ENCODE measurements at places on chromosomes 6 and 20.

- DNase-seq, result no peak
Observed at GRCh38 chr6:167420858-167421766, 96.2 kb downstream of the TTLL2 start.

GRCh38 chr6:11712760-11713159 is 65.8 kb downstream of the ADTRP start:
- DNase-seq, result peak; percentile 8

DNA sequence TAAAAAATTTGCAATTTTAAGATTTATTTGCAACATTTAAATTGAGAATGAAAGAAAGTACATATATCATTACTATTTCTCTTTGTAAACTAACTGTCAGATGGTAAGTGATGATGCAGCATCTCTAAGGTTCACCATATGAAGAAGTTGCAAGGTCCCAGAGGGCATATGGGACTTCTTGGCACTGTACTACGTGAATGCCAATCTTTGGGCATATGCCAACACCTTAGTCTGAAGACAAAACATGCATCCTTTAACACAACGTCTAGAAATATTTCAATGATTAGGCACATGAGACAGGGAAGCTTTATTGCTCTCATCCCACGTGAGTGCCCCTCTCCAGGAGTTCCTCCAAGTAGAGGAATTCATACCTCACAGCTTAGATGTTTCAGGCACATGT is 66.8 kb downstream of the CDK19 start:
- no peak for DNase-seq

DNA sequence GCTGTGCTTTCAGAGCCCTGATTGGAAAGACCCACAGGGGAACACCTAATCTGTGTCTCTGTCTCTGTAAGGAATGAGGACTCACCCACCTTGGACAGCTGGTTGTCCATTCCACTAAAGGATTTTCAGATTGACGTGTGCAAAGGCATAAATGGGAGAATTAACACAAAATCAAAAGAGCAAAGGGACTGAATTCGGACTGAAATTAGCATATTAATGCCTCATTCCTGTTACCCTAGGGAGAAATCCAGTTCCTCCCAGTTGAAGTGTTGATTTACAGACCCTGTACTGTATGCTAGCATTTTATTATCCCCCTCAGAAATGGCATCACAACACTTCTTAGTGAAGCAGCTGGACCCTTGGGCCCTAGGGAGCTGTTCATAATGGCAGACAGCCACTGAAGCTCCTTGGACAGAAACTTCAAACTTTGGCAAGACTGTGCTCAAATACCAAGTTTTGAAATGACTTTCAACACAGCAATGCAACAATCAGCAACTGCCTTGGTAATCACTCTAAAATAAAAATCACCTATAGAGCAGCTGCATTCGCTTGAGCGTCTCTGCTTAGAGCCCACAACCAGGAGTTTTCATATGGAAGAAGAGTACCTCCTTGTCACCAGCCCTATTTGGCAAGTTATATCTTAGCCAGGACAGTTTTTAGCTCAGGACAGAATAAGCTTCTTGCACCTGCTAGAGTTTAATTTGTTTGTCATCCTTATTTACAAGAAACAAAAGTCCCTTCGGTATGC is 118.1 kb downstream of the TRDN start:
- DNase-seq, result no peak

GRCh38 chr6:88167352-88167937 is 1.3 kb upstream of the CNR1 start:
- no peak for DNase-seq

DNA sequence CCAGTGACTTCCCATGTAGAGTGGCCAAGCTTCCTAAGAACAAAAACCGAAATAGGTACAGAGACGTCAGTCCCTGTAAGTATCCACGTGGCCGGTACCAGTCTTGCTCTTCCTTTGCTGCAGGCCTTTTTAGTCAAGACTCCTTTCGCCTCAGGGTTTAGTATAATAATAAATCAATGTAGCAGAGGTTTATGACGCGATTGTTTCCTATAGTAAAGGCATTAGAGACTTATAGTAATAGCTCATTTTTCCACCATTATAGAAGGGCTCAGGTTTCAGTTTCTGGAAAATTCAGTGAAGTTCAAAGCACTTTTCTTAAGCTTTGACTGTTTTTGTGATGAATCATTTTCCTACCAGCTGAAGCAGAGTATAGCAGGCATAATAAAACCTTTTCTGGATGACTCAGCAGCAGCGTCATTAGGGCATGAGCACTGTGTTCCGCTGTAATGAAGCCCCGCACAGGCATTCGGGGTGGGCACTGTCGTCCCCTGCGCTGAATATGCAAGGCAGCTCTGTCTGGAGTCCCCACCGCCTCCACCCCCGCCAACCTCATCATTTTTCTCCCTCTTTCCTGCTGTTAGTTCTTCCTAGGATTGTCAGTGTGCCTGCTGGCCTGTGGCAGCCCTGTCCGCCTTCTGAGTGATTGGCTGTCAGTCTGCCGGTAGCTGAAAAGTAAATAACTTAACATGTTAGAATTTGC is 51.3 kb downstream of the PTPN1 start:
- DNase-seq, result no peak

GRCh38 chr6:151338651-151339200 is 52.6 kb downstream of the ZBTB2 start:
- DNase-seq, result no peak

DNA sequence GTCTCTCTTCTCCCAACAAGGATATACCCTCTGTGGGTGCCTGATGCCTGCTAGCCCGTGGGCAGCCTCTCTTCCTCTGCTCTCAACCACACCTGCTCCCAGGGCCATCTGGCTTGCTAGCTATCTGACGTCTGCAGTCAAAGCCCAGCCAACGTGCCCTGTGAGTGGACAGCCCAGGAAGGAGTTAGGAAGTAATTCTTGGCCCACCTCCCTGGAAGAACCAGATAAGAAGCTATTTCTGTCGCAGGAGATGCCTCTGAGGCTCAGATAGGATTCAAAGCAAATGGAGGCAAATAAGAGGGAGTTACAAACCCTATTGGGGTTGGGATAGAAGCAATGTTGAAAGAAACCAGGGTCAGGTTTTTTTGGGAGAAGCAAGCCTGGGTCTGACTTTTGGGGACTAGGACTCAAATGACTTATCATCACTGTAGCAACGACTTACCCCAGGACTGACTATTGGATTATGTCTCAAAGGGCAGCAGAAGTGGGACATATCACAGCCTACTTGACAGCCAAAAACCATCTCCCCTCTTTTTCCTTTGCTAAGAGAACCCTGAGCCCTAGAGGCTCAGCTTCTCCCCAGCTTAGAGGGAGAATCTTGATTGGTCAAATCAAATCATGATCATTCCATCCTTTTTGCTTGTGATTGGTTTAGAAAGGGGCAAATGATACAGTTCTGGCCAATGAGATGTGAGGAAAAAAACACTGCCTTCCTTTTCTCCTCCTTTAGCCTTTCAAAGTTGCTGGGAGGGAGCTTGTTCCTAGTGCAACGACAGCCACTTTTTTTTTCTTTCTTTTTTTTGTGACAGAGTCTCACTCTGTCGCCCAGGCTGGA is 18.0 kb upstream of the CDK5RAP1 start:
- DNase-seq, result no peak

GRCh38 chr20:52118016-52118623 is 73.5 kb downstream of the ZFP64 start:
- no peak for DNase-seq

DNA sequence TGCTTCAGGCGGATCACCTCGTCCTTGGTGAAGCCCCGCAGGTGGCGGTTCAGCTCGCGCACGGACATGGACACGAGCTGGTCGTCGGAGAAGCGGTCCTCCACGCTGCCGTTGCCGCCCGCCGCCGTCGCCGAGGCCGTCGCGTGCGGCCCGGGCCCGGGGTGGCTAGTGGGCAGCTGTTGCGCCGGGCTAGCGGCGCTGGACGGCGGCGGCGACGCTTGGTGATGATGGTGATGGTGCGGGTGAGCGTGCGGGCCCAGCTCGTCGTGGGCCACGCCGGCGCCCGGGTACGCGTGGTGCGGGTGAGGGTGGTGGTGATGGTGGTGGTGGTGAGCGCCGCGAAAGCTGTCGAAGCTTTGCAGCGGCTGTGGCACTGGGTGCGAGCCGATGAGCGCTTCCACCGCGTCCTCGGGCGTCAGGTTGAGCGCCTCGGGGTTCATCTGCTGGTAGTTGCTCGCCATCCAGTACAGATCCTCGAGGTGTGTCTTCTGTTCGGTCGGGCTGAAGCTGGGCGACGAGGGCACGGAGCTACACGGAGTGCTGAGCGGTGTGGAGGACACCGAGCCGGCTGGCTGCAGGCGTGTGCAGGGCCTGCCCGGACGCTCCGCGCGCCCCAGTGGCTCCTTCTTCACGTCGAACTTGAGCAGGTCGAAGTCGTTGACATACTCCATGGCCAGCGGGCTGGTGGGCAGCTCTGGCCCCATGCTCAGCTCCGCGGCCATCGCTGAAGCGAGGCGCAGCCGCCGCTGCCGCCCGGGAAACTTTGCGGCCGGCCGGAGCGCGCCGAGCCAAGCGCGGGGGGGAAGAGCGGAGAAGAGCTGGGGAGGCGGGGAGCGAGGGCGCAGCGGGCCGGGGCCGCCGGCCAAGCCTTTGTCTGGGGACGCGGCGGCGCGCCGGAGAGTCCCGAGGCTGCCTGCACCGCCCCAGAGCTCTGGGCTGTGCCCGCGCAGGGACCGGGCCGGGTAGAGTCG is 622 bp downstream of the MAFB start:
- DNase-seq, result no peak

GRCh38 chr6:17813542-17813941 is 106.8 kb upstream of the NUP153 start:
- no peak for DNase-seq

DNA sequence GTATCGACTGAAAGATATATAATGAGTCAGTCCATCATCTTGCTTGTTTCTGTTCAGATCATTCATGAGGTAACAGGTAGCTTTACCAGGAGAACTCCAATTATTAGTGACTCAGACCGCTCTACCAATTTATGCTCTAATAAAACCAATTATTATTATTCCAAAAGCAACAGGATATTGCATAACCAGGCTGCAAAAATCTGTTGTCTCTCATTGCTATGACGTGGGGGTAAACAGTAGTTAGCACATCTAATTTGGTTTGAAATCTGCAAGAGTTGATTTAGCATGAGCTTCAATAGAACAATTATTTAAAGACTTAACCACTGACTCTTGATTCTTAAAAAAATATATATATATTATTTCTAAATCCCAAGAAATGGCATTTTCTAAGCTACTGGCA is 90.9 kb upstream of the MAP7 start:
- DNase-seq, result no peak

GRCh38 chr20:35616465-35617396 is 1.1 kb downstream of the SPAG4 start:
- DNase-seq, result peak; percentile 22

DNA sequence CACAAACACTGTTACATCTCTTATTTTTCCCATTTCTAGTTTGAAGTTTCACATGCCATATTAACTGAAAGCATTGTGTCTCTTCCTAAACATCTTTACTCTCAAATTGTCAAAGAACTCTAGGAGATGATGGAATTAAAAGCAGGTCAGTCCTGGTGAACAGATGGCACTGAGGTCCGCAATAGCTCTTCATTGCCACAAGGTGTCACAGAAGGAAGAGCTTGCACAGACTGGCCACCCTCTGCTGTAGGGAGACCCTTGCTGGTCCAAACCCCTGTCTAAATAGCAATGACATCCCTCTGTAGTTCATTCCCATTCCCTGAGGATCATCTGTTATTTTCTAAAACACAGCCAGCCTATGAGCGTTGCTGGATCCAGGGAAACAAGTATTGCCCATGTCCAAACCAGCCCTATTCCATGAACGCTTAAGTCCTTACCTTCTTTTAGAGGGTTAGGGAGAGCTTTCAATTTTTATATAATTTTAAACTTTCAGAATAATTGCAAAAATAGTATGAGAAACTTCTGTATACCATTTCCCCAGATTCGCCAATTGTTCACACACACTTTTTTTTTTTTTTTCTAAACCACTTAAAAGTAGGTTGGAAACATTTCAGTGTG is 10.1 kb upstream of the HDAC2 start:
- no peak for DNase-seq

DNA sequence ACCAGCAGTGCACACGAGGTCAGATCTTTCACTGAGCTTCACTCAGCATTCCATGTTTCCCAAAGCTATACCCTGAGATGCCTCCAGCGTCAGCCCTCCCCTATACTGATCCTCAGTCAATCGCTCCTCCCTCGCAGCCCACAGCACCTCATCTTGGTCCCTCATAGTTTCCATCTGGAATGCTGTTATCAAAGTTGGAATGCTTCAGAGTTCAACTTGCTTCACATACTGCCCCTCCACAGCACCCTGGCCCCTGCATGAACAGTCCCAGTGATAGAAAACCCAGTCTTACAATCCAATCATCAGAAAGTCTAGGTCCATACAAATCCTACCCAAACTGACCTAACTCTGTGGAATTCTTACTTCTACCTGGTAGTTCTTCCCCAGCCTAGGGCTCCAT is 20.0 kb downstream of the SPAG4 start:
- DNase-seq, result no peak

DNA sequence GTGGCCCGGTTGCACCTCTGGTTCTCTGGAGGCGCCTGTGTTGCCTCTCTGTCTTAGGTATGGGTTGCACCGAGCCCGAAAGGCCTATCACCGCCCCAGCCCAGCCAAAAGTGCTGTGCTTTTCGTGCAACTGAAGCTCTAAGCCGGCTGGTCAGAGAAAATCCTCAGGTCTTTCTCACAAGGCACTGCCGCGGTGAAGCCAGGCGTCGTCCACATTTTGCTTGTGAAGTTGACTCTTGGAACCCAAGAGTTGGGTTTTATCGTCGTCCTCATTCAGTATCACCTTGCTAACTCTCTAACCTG is 726 bp upstream of the EMILIN3 start:
- no peak for DNase-seq

- DNase-seq, result no peak
Observed at GRCh38 chr20:2652724-2653555, 508 bp downstream of the NOP56 start.

DNA sequence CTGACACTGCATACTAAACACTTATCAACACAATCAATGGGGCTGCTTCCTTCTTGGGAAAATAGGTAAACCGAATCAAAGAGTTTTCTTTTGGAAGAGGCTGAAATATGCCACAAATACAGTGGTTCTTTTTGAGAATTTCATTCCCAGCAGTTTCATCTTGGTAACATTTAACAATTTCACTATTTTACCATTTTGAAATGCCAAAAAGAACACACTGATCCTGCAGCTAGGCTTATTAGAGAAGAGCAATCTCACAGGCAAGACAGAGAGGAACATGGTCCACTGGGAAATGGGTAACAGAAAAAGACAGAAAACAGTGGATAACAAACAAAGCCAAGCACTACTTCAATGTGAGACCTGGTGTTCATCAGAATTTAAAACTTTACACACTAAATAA is 2.5 kb downstream of the CNR1 start:
- no peak for DNase-seq

DNA sequence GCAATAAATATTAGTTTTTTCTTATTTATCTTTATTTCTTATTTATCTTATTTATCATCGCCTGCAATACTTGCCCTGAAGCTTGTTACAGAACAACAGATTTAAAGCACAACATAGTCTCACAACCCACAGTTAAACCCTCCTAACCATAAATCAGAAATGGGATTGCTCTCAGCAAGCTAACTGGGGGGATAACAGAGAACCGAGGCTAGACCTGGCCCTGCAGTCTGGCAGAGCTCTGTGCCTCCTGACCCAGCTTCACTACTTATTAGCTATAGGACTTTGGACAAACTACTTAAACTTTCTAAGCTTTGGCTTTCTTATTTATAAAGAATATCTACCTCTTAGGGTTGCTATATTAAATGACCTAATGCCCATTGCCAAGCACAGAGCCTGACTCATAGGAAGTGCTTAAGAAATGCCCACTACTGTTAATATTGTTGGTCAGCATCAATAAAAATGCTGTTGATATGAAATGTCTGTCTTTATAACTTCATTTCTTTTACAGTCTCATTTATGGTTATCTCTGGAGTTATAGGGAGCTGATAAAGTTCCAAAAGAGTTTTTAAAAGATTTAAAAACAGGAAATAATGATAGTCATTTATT is 87.9 kb upstream of the BEND6 start:
- no peak for DNase-seq

- DNase-seq, result no peak
Observed at GRCh38 chr6:90448836-90449235, 138.0 kb downstream of the MAP3K7 start.

Measured in activated CD4-positive, CD25-positive, alpha-beta regulatory T cell (primary cell).